Activated CD4-positive, alpha-beta T cell treated with anti-CD3 and anti-CD28 coated beads, Interleukin-10, Interleukin-2, amounts not matched to agents 100 ng/mL and 50 ng/mL, durations not matched to agents 16 hours and 8 hours (primary cell): ENCODE measurements at places on chromosomes 4 and X.

DNA sequence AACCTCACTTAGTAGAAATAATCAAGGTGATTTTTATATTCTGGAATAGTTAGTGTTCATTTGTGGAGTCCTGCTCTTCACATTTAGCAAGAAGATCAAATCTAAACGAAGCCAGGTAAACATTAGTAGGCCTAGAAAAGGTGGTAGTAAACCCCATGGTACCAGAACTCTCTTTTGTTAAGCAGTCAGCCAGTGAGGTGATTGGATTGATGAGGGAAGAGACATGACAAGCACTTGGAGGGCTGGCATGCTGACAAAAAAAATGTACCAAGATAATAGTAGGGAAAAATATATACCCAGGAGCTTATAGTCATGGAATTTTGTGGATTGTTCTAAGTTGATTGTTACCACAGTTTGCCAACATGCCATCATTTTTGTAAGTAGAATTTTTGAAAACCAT lies 163.8 kb downstream of the BANK1 start:
- DNase-seq: no peak

DNA sequence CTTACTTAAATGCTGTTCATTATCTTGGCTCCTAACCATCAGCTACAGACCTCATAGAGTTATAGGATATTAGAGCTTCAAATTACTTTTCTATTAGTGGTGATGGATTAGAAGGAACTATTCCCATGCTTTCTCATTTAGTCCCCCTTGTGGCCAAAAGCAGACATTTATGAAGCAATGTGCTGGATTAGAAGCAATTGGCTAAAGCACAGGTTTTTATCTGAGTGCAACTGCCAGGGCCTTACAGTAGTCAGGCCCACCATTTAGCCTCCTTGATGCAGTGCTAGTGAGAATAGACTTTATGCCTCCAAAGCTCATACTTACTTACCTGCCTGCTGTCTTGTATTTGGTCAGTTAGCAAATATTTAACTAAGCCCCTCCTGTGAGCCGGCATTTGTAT lies 93.0 kb downstream of the TSPAN7 start:
- DNase-seq: peak; percentile 10

GRCh38 chr4:8201321-8201781 lies 2.3 kb downstream of the SH3TC1 start:
- DNase-seq: peak; percentile 43

DNA sequence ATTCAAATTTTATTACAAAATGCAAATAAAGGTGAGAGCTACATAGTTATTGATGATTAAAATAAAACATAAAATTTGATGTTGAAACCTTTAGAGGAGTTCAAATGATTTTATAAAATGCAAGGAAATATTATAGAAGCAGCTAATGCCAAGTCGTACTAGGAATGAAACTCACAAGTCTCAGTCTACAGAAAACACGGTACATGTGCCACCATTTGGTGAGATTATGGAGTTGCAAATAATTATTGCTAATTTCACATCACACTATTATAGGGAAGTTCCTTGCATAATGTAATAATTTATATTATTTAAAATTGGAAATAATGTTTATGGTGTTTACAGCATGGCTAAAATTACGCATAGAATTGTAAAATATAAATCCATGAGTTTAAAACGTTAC lies 1601.7 kb upstream of the TENM3 start:
- no peak for DNase-seq

GRCh38 chr4:139229534-139230039 lies 50.4 kb downstream of the MGARP start:
- peak; percentile 53 for DNase-seq

GRCh38 chrX:43386875-43387274 lies 269.2 kb upstream of the MAOA start:
- DNase-seq: peak; percentile 17

- DNase-seq: peak; percentile 3
These were observed 6.3 kb downstream of the AMMECR1 start for GRCh38 chrX:110311437-110312230.

- no peak for DNase-seq
These were observed 193.4 kb upstream of the GPR101 start for GRCh38 chrX:137227151-137227550.
